ENCODE measurements at places on chromosomes 16 and 17.
A peak's percentile ranks its signal among the peaks of the same experiment; 100 is the strongest.

DNA sequence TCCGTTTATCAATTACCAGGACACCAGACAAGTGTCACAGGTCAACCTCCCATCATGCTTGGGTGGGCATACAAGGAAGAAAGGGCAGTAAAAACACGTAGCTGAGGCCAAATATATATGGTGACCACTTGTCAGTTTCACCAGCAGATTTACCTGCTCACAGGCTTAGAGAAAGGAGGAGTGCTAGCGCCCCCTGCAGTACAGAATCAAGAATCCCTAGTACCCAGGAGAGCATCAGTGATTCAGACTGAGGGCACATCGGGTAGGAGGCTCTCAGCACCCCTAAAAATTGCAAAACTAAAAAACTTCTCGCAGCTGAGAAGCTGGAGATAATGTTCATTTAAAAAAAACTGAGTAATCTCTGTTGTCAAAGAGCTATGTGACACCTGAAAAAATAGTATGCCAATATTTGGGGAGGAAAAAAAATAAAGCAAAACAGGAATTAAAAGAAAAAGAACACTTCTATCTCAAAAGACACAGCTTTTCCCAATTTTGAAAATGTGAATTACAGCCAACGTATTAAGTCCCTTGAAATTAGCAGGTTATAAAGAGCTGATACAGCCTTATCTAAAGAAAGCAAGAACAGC, 21.2 kb upstream of the MON1B start:
- DNase-seq, result no peak

GRCh38 chr17:35489944-35490343, 41.4 kb upstream of the SLFN13 start:
- DNase-seq, result no peak

DNA sequence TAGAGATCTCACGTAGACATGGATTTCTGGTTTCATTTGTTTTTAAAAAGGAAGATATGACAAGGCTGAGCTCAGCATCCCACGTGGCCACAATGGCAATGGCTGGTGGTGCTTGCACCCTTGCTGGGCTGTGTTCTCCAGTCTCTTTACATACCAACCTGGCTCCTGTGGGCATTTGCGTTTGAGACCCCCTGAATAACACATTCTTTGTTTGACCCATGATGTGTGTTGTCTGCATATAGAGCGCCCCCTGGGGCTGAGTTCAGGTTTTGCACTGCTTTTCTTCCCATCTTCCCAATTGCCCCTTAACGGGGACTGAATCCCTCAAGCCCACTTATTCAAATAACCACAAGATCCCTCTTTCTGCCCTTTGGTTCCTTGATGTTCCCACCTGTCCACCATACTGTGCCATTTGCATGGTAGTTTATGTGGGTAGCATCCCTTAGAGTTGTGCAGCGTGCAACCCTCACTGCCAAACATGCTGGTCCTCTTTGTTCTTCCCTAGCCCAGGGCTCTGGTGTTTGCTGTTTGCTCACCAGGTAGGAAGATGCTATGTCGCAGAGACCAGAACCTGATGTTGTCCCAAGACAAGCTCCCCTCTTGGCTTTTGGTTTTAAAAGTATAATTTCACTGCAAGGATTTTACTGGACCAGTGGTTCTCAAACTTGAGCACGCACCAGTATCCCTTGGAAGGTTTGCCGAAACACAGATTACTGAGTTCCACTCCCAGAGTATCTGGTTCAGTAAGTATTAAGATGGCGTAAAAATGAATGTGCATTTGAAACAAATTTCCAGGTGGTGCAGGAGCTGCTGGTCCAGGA, 38.5 kb upstream of the NKD1 start:
- DNase-seq, result no peak

- peak; percentile 38 for DNase-seq
Measured at GRCh38 chr16:15856901-15857698, at the start of gene MYH11. Gene MYH11 (minus strand): TSS chr16:15857028. CDS start chr16:15838252, 18,776 bp downstream.
